COR-L47 (cell line): ENCODE measurements at places on chromosomes 4 and X.

DNA sequence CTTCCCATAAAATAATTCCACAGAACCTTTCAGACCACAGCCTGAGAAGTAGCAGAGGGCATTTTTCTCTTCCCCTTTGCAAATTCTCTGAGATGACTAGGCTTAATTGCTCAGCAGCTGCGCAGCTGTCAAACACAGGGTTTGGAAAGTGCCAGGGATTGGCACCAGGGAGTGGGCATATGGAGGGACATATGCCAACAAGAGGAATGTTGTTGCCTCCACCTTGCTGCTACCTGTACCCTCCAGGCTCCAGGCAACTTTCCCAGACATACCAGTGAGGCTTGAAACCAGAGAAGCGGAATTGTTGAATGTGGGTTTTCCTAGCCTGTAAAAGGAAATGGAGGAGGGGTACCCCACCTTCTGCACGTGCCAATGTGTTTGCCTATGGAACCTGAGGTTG, 256.2 kb upstream of the GPR101 start:
- no peak for DNase-seq

GRCh38 chr4:89773805-89774204, 63.2 kb downstream of the SNCA start:
- DNase-seq: no peak

DNA sequence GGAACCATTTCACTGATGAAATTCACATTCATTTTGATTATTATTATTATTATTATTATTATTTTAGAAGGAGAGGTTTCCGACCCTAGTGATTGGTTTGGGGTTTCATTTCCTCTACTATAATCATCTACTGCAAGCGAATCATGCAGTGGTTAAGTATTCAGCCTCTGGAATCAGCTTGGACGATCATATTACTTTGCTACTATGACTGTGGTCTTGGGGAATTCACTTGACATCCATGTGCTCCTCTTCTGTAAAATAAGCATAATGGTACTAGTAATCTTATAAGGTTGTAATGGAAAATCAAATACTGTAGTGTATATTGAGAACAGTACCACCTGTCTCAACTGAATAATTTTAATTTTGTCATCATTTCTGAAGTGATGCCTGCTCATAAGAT, 132.1 kb upstream of the SLC4A4 start:
- DNase-seq: no peak

DNA sequence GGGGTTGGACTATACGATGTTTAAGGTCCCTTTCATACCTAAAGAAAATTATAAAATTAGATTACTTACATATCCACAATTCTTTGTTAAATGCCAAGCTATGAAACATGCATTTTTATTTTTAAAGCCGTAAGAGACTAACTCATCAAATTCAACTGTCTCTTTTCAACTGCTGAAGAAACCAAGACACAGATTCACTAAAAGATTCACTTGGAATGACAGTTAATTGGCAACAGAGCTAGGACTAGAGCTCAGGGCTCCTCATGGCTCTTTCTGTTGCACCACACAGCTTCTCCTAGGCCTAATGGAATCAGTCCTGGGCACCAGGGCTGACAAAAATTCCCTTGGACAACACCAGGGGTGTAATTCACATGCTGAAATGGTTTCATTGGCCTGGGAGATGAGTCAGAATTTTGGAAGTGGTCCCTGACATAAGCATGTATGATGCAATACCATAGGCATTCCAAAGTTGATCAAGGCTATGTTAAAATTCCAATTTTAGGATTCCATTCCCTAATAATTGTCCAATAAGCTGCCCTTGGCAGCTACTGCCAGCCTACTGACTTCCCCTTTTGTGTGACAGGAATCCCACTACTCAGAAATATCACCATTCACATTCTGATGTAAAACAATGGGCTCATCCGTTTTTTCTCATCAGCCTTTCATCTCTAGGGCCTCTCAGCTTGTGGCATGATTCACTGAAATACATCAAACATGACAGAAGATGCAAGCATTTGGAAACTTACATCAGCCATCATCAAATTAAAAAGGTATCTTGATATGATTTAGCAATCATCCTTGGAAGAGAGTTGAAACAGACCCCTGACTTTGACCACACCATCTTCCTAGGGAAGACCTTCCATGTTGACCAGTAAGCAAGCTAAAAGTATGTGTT, 54.2 kb downstream of the PLAC1 start:
- DNase-seq: no peak

DNA sequence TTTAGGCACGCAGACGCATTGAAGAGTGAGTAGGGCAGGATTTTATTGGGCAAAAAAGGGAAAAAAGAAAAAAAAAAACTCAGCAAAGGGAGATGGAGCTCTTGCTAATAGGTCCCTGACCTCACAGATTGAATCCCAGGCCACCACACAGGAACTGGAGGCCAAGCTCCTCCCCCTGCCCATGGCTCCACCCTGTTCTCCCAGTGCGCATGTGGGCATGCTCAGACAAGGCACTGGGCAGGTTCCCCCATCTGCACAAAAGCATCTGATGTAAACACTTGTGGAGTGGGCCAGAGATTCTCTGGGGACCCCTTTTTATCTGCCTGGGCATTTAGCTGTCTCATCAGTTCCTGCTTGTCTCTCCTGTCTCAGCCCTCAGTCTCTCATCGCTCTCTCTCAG, 9.5 kb downstream of the FRMD7 start:
- DNase-seq: no peak

DNA sequence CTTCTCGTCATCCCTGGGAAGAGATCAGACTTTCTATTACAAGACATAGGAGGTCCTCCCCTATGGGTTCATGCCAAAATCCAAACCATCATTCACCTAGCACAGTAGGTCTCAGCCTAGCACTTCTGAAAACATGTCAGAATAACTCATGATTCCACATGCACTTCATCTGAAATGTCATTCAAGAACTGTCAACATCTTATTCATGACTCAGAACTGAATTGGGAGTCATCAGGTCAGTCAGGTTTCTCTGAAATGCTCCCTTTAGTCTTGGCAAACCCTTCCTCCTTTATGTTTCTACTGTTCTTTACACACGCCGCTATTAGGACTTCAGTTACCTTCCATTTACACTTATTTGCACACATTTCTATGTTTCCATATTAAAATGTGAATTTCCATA, 67.2 kb downstream of the ANTXR2 start:
- no peak for DNase-seq

GRCh38 chr4:6343939-6344408, 74.3 kb downstream of the WFS1 start:
- no peak for DNase-seq

- DNase-seq: no peak
These were observed 6.4 kb upstream of the PTTG2 start for GRCh38 chr4:37953620-37954293.

DNA sequence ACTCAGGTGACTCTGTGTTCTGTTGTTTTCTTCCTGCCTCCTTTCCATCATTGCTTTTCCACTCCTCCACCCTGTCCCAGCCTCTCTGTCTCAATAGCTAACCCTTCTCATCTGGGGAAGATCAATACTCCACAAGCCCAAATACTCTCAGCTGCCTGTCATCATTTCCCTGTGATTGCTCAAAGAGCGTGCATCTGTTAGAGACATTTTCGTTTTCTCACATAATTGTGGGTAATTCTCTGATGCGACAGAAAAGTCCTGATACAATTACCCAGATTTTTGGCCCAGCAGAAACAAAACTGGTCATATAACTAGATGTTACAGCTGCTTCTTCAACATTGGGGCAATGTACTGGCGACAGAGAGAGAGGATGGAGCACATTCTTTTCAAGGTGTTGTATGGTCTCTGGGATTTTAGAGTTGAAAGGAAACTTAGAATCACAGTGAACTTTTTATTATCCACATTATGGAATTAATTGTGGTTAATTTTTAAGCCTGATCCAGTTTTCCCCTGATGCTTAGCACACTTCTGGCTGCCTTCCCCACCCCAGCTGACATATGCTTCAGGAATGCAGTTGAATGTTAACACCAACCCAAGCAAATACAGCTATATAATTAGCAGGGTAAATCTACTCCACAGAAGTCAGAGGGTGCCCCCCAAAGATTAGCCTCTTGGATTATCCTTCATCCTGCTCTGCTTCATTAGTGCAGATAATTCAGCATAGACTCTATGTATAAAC, 171.4 kb upstream of the ANXA3 start:
- no peak for DNase-seq

DNA sequence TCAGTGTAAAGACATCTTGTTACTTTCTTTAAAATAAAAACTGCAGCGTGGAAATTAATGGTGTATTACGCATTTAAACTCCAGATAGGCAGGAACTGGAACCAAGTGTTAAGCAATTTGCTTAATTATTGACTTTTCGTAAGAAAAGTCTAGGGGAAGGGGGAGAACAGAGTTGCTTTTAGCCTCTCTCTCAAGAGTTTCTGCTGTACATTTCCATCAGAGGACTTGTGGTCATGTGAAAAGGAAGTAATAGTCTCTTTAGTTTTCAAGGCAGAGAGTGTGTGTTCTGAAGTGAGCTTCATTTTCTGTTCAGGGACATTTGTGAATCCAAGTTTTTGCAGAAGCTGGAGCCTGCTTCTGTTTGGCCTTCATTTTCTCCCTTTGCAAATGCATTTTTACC, 127.2 kb downstream of the UBE2K start:
- no peak for DNase-seq

DNA sequence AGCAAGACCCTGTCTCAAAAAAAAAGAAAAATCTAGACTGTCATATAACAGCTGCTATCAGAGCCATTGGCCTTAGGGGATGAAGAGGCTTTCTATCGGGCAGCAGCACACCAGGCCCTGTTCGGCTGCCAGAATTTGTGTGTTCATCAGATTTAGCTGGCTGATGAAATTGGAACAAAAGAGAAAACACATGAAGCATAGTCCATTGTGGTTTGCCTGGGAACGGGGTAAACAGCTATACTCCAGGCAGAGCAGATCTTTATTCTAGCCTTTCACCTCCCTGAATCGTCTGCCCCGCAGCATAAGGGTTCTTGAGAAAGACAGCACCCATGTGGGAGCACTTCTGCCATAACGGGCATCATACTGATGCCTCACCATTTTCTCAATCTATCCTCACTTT, 11.6 kb downstream of the TKTL1 start:
- DNase-seq: no peak

- DNase-seq: peak; percentile 16
These were observed 15.7 kb downstream of the FHL1 start for GRCh38 chrX:136162827-136163570.

- DNase-seq: peak; percentile 13
These were observed 200.0 kb downstream of the CFAP299 start for GRCh38 chr4:80535551-80535950.

GRCh38 chr4:56861360-56861759, 39.9 kb upstream of the SPINK2 start:
- DNase-seq: no peak

DNA sequence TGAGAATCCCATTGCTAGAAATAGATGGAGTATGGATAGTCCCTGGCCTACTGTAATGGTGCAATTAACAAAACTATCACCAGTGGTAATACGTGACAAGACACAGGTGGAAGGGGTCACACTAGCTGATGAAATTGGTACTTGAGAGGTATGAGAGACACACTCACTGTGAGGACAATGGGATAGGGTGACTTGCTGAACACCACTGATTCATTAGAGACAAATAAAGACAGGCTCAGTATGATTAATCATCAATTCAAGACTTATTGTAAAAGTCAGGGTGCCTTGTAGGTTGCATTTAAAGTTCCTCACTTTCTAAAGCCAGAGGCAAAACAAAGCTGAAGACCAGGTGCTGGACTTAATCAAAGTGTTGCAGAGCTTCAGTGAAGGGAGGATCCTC, 361.6 kb upstream of the EMCN start:
- no peak for DNase-seq

- DNase-seq: no peak
These were observed at the start of gene SOD3 for GRCh38 chr4:24794916-24795665. SOD3 (plus strand) TSS chr4:24795573; CDS start chr4:24799522, 3,949 bp downstream.

GRCh38 chrX:82782014-82782413, 726.1 kb upstream of the POU3F4 start:
- no peak for DNase-seq

DNA sequence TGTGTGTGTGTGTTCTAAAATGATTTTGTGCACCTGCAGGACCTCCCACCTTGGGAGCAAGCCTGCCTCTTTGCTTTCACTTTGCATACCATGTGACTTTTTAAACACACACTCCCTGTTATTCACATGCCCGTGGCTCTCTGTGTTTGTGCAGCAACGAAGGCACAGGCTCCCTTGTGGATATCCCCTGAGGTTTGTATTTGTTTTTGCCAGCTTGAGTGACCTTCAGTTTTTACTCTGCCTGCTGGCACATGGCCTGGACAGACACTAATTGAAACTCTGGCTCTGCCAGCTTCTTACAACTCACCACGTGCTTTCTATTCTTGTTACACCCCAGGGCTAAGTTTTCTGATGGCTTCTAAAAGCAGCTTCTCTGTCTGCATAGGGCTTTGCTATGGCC, 885.8 kb downstream of the SH3BGRL start:
- peak; percentile 83 for DNase-seq

GRCh38 chr4:7166237-7166636, 26.1 kb upstream of the SORCS2 start:
- no peak for DNase-seq

DNA sequence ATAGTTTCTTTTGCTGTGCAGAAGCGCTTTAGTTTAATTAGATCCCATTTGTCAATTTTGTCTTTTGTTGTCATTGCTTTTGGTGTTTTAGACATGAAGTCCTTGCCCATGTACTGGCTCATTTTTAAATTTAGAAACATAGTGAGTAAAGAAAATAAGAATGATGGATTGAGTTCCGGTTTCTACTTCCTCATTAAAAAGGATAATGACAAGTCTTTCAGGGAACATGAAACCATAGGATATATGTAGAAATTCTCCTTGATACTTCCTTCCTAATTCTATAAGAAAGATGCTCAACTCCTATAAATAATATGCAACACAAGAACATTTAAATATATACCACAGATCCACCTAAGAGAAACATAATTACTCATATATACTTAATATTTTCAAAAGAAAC, 240.9 kb downstream of the BANK1 start:
- no peak for DNase-seq

- DNase-seq: no peak
These were observed 8.1 kb downstream of the ADH1A start for GRCh38 chr4:99282731-99283130.

DNA sequence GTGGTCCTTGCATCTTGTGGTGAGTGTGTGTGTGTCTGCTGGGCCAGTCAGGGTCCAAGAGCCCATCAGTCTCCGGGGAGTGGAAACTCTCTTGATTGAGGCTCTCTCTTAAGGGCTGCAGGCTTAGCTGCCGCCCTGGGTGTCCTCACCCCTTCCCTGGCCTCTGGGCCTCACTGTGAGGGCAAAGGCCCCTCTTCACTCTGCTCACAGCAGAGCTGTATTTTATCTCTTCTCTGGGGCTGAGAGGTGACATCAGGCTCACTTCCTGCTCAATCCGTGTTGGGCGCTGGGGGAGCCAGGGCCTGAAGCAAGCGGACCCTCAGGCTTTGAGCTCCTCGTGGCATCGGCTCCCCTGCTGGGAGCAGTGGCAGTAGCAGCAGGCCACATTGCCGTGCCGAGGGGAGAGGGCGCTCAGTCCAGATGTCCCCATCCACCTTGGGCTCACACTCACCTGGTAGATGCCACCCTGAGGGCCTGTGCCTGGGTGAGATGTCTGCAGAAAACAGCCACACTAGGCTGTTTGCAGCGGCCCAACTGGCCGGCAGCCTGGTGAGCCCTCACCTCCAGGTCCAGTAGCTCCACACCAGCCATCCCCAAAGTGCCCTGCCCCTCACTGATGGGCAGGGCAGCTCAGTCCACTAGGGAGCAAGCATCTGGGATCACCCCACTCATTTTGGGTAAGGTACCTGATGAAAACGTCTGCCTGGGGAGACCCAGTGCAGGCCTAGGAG, 24.7 kb upstream of the PRPS1 start:
- no peak for DNase-seq

GRCh38 chrX:72371405-72371804, 65.7 kb upstream of the CITED1 start:
- DNase-seq: no peak
